ENCODE measurements at places on chromosomes 1 and 21. TPM values are rescaled to one million over a fixed set of nuclear protein-coding genes. Genes with fewer than 3 reads are reported as not detected.

Gene LCE1B
- total RNA-seq = not detected

DNA sequence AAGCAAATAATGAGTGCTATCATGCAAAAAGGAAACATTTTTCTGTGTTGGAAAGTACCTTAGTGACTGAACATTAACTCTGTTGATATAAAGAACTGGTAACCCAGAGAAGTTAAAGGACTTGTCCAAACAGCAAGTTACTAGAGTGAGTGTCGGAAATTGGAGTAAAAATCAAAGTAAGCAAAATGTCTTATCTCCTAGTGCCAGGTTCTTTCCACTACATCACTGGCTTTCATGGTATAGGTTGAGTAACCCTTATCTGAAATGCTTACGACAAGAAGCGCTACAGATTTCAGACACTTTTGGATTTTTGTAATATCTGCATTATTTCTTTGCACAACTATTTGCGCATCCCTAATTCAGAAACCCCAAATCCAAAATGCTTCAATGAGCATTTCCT, 16.4 kb upstream of the RABIF start:
- no peak for DNase-seq

Gene AGMAT
- total RNA-seq = 0.31 TPM

DNA sequence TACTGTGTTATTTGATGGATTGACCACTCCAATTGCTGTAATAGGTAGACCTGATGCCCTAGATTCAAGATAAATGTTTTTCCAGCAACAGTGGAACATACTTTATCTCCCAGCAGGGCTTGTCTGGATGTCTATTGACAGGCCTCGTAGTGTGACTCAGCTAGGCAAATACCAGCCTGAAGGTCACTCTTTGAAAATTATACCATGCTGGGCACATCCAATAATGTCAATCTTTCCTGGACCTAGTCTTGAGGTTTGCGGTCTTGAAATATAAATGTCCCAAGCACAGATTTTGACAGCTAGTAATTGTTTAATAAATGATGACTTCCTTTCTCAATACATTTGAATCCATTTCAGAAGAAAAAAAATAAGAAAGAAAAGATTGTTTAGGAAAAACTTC, 1138.0 kb upstream of the TMPRSS15 start:
- DNase-seq = no peak

DNA sequence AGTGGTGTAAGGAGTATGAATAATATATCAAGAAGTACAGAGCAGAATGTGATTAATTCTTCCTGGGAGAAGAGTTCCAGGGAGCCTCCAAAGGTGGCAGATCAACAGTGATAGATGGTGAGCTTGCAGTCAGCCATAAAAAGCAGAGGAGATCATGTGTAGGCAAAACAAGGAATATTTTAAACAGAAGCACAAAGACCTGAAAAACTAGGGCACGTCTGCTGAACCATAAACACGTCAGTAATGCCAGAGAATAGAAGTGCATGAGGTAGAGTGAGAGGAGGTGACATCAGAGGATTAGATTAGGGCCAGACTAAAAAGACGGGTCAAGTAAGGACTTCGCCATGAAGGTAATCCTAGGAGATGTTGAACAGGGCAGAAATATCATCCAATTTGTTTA, 151.8 kb downstream of the EIF4G3 start:
- no peak for DNase-seq

DNA sequence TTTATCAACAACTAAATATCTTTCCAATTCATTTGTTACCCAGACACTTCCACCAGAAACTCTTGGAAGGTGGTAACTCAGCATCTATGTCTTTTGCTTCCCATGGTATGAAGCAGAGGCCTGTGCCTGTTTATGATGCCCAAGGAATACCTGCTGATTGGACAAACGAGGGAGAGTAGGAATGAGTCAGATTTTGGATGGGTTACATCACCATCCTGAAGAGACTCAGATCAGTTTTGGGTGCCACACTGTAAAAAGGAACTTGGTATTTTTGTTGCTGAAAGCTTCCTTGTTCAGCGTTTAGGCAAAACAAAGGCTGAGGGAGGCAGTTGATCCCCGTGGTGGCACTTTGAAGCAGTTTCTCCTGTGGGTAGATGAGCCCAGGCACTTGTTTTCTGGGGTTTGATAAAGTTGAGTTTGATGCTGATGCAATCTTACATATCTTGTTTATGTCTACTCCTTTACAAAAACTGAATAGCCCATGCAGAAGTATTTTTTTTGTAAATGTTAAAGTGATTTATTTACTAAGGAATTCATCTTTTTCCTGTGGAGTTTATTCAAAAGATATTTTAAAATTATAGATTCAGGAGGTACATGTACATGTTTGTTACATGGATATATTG, 26.7 kb upstream of the CYP4X1 start:
- no peak for DNase-seq

DNA sequence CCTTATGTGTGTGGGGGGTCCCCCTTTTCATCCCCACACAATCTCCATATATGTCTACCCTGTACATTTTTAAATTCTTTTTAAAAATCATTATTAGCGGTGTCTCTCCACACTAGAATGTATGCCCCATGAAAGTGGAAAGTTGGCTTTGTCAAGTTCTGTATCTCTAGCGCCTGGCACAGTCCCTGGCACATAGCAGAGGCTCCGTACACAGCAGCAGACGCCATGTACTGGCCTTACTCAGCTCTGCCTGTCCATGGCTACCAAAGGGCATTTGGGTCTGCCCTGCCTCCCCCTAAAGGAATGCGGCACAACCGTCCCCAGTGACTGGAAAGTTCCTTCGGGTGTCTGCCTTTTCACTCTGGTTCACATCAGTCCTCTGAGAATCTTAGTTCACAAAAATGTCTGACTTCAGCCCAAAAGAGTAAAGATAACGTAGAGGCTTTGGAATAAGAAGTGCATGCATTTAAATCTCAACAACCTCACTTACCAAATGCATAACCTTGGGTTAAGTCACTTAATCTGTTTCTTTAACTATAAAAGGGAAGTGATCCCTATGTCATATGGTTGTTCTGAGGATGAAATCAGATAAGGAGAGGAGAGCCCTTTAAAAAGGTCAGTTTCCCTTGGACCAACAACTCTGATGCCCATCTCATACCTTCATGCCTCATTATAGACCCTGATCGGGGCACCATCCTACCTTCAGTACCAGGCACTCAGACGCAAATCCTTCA, 61.1 kb downstream of the CD46 start:
- DNase-seq = no peak

DNA sequence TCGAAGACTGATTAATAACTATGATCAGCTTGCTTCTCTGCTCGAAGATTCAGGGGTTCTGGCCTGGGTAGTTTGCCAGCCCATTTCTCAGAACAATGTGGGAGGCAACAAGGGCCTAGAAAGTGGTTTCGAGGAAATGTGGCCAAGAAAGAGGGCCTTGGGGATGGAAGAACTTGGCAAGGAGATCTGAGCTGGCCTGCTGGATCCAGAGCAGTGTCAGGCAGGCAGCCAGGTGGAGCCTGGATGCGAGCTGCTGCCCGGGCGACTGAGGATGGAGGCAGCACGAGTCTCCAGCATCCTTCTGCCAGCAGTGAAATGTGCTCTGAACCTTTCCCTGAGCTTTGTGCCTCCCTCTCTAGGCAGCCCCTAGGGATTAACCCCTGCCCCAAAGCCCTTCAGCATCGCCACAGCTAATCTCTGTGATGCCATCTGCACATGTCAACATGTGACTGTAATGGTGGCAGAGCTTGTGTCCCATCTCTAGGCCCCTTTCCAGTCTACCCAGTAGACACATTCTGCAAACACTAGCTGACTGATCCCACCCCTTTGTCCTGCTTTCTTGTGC, 61.0 kb upstream of the NEK2 start:
- DNase-seq = peak; percentile 72

Gene SLC22A15
- total RNA-seq = 2.2 TPM

Gene TMEM269
- 0.60 TPM for total RNA-seq

- no peak for DNase-seq
Measured at GRCh38 chr1:187411118-187411517, 582.4 kb downstream of the PLA2G4A start.

Gene PRAMEF33
- not detected for total RNA-seq

Gene PTPRC
- 7.3 TPM for total RNA-seq

GRCh38 chr1:235708390-235708962, 58.9 kb upstream of the GNG4 start:
- no peak for DNase-seq

- no peak for DNase-seq
Measured at GRCh38 chr1:215474940-215475339, 92.2 kb upstream of the KCTD3 start.

DNA sequence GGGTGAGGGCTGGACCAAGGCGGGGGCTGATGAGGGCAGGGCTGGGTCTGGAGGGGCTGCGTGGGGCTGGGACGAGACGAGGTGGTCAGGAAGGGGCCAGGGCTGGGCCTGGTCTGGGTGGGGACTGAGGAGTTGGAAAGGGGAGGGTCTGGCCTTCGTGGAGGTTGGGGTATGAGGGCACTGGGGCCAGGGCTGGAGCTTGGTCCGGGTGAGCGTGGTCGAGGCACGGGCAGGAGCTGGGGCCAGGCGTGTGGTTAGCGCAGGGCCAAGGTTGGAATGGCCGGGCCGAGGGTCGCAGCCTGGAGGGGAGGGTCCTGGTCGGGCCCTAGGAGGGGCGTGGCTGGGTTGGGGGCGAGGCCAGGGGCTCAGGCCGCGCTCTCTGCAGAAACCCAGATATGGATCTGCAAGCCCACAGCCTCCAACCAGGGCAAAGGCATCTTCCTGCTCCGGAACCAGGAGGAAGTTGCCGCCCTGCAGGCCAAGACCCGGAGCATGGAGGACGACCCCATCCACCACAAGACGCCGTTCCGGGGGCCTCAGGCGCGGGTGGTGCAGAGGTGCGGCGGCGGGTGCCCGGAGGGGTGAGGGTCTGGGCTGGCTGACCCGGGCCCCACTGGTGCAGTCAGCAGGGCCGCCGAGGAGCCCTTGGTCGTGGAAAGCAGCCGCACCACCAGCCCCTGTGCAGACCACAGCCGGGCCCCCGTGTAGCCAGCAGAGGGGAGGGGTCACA, 9.0 kb downstream of the TTLL10 start:
- peak; percentile 10 for DNase-seq

- DNase-seq = no peak
Measured at GRCh38 chr1:216721863-216722262, 1.4 kb downstream of the ESRRG start.

Gene SLC25A44
- 11.5 TPM for total RNA-seq

GRCh38 chr1:211591980-211592493, 13.1 kb upstream of the SLC30A1 start:
- no peak for DNase-seq

DNA sequence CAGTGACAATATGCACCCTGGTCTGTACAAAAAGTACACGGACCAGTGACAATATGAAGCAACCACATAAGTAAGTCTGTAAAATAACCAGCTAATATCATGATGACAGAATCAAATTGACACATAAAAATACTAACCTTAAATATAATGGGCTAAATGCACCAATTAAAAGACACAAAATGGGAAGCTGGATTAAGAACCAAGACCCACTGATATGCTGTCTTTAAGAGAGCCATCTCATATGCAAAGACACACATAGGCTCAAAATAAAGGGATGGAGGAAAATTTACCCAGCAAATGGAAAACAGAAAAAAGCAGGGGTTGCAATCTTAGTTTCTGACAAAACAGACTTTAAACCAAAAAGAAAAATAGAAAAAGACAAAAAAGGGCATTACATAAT, 70.4 kb upstream of the VCAM1 start:
- DNase-seq = no peak

DNA sequence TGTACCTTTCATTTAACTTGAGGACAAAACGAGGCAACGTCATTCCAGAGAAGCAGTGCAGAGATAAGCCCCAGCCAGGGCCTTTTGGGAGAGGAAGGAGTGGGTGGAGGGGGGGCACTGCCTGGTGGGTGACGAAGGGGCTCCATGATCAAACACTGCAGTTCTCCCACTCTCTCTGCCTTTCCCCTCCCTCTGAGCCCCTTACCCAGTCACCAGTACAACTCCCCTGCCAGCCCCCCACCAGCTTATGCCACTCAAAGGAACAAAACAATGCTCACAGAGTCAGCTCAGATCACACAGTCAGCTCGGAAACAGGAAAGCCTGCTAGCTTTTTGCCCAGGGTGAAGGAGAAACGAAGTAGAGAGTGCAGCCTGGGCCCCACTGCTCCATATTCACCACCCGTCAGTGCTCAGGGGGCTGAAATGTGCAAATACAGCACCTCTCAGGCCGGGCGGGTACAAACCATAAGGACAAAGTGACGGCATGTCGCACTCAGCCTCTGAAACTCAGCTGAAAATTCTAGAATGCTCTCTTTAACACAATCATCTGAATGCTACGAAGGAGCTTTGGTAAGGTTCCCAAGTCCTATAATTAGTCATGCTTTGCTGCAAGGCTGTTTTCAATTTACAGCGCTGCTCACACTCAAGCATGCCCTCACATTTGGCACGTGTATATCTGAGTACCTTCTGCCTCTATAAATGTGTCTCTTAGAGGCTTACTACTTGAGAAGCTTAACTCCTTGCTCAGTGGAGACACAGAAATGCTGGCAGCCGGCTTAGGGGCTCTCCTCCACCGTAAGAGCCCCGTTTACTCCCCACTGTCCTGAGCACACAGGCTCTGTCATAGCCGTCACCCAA, 65.8 kb upstream of the RAB4A start:
- peak; percentile 44 for DNase-seq

Gene EDN2
- total RNA-seq = not detected

- no peak for DNase-seq
Measured at GRCh38 chr1:154777154-154777553, 92.9 kb downstream of the KCNN3 start.

DNA sequence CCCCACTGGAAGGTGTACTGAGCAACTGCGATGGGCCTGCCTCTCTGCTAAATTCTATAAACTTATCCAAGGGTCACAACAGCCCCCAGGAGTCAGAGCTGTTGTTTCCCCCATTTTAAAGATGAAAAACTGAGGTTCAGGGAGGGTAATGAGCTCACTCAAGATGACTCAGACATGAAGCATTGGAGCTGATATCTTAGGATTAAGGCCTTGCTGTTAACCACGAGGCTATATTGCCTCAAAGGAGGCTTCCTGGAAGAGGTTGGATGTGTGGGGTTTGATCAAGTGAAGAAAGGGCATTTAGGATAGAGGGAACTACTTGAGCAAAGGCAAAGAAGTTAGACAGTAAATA, 6.7 kb downstream of the LDLRAP1 start:
- DNase-seq = no peak

- DNase-seq = no peak
Measured at GRCh38 chr21:46295177-46295770, 9.1 kb downstream of the YBEY start.

Gene NBPF12
- 13.1 TPM for total RNA-seq

- no peak for DNase-seq
Measured at GRCh38 chr1:39080269-39080826, 54.2 kb downstream of the NDUFS5 start.

- no peak for DNase-seq
Measured at GRCh38 chr1:47563201-47563600, 125.4 kb downstream of the FOXD2 start.

DNA sequence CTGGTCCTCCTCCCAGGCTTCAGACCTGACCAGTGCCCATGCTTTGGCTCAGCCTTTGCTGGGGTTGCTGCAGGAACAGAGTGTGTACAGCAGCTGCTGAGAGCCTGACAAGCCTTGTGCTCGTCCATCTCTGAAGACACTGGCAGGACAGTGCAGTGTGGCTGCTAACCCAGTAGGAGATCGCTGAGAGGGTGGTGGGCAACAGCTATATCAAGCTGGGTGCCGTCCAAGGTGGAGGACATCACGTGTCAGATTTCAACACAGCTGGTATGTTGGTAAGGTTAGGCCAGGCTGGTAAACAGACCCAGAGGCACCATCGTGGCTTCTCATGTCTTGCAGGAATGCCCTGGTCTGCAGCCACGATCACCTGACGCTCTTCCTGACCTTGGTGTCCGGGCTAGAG, 17.9 kb upstream of the SLC25A34 start:
- no peak for DNase-seq
